NCI-H524 (cell line): ENCODE measurements at places on chromosomes 16 and 17.

DNA sequence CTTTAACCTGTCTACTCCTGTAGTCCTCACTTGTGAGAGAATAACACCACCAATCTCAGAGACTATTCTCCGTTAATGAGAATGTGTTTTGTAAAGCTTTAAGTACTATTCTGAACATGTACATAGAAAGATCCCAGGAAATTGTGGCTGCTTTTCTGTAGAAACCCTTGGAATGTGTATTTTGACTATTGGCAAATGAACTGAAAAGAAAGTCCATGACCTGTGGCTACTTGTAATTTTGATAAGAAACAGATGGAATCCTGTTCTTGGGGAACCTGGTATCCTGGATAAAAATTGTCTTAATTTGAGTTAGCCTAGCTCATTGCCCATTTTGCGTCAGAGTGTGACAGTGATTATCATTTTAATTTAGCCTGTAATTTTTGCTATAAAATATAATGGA lies 9.1 kb downstream of the CTCF start:
- DNase-seq: no peak

DNA sequence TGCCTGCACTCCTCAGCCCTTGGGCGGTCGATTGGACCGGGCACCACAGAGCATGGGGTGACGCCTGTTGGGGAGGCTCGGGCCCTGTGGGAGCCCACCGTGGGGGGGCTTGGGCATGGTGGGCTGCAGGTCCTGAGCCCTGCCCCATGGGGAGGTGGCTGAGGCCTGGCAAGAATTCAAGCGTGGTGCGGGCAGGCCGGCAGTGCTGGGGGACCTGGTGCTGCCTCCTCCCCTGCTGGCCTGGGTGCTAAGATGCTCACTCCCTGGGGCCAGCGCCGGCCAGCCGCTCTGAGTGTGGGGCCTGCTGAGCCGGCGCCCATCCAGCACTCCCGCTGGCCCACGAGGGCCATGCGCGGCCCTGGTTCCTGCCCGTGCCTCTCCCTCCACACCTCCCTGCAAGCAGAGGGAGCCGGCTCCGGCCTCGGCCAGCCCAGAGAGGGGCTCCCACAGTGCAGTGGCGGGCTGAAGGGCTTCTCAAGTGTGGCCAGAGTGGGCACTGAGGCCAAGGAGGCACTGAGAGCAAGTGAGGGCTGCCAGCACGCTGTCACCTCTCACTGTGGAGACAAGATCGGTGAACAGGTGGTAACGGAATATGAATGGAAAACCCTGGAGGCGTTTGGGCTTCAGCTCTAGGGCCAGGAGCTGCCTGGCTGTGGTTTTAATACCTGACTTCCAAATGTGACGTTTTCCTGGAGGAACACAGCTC lies 28.5 kb downstream of the ST6GALNAC1 start:
- no peak for DNase-seq

GRCh38 chr17:2947996-2948550 lies 115.3 kb downstream of the OR1D5 start:
- DNase-seq: no peak

DNA sequence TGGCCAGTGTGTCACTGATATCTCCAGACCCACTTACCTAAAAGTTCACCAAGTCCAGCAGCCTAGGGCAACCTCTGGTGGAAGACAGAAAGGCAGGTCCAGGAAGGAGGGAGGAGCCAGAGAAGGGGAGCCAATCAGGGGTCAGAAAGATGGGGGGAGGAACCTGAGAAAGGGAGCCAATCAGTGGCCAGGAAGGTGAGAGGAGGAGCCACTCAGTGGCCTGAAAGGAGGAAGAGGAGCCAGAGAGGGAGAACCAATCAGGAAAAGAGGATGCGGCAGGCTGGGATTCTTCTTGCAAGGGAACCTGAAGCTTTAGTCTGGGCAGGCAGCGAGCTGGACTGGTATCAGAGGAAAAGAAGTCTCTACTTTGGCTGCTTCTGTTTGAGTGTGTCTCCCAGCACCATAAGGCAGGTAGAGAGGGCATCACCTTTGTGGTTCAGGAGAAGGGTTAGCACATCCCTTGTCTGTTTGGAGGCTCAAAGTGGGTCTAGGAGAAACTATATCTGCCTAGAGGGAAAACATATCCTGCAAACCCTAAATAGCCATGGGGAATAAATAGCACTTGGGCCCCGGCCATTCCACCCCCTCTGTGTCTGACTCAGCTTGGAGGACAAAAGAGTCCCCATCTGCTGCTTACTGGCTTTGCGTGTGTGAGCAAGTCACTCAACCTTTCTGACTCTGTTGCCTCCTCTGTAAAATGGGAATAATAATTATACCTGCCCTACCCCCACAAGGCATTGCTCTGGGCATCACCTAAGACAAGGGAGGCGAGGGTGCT lies 43.4 kb upstream of the CRHR1 start:
- DNase-seq: peak; percentile 95

DNA sequence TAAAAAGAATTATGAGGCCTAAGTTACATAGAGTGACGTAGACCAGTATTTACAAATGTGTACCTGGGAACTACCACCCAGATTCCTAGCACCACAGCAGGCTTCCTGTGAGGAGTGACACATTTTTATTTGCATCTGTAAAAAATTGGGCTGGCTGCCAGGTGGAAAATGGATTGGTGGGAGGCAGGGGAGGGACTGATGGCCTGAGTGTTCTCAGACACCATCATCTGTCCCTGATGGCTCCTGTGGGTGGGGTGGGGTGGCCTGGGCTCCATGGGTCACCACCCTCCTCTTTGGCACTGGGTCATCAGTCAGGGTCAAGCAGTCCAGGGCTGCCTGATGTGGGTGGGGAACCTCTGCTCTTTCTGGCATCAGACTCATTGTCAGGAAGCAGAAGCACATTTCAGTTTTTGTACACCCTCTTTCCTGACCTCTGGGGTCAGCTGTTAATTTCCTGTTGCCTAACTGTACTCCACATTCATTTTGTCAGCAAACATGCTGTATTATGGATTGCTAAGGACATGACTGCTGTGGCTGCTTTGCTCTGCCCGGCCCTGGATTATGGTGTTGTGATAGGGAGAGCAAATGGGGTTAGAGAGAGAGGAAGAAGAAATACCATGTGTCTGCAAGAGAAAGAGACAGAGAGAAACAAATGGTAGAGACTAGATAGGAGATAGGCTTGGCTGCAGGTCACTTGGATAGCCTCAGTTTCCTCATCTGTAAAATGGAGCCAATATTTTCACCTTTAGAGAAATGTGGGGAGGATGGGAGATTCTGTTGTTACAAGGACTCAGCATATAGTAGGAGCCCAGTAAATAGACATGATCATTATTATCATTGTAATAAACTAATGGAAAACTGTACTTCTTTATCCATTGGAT lies 11.6 kb upstream of the MFAP4 start:
- no peak for DNase-seq

DNA sequence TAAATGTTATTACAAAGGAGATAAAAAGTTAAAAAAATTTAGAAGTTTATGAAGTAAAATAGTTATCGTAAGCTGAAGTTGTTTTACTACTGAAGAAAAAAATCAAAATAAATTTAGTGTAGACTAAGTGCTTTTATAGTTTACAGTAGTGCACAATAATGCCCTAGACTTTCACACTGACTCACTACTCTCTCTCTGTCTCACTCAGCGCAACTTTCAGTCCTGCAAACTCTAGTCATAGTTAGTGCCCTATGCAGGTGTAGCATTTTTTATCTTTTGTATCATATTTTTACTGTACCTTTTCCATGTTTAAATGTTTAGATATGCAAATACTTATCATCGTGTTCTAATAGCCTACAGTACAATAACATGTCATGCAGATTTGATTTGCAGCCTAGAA lies 17.7 kb upstream of the TOM1L1 start:
- no peak for DNase-seq

- DNase-seq: no peak
Observed at GRCh38 chr16:9593440-9593839, 502.0 kb downstream of the HAPSTR1 start.
